Urinary bladder (tissue), 4 donors: ENCODE measurements at places on chromosomes 5 and 9. TPM values are rescaled to one million over a fixed set of nuclear protein-coding genes. Genes with fewer than 3 reads are reported as not detected.

- no peak for DNase-seq
These were observed 60.9 kb downstream of the RAI14 start for GRCh38 chr5:34716986-34717385.

GRCh38 chr9:97573482-97574073 lies 59.6 kb downstream of the TSTD2 start:
- DNase-seq, result no peak

GRCh38 chr9:129432297-129433154 lies 188.4 kb downstream of the C9orf50 start:
- no peak for DNase-seq

GRCh38 chr9:12723409-12724028 lies 30.3 kb downstream of the TYRP1 start:
- DNase-seq, result no peak

MSX2 gene
- 11.3 TPM for total RNA-seq

DNA sequence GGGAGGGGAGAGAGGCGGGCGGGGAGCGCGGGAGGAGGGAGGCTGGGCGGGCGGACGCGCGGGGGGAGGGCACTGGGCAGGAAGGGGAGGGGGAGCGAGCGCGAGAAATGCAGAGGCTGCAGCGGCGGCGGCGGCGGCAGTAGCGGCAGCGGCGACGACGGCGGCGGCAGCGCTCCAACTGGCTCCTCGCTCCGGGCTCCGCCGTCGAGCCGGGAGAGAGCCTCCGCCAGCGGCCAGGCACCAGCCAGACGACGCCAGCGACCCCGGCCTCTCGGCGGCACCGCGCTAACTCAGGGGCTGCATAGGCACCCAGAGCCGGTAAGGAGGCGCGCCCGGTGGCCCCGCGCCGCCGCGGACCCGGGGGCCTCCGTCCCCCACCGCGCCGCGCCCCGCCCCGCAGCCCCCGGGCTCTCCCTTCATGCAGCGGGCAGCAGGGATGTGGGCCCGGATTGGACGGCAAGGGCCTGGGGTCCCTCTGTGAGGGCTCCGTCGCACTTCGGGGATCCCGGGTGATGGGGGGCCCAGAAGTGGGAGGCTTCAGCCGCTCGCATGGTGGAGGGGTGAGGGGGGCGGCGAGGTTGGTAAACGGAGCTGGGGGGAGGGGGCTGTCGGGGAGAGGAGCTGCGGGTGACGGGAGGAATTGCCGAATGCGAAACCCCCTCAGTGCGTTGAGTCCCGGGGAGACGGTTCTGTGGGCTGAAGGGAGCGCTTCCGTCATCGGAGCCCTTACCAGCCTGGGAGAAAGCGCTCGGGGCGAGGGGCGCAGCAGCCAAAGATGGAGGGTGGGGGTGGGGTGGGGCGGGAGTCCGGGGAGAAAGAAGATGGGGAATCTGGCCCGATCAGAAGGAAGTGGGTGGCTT lies at the start of gene BASP1:
Gene BASP1 (plus strand): TSS at position 139 of the 860 bp plus-strand sequence. CDS start 57,586 bp downstream, outside the sequence.
- DNase-seq, result no peak

HSD17B3 gene
- not detected for total RNA-seq

SLC1A3 gene
- 18.1 TPM for total RNA-seq

TMOD1 gene
- total RNA-seq, result 9.3 TPM

GRCh38 chr9:134381671-134382516 lies 55.6 kb downstream of the RXRA start:
- no peak for DNase-seq

- no peak for DNase-seq
These were observed 15.5 kb upstream of the LOX start for GRCh38 chr5:122093415-122094180.

- no peak for DNase-seq
These were observed 10.9 kb upstream of the HDHD3 start for GRCh38 chr9:113387560-113388230.

GRCh38 chr5:75601996-75602395 lies 9.3 kb upstream of the ANKDD1B start:
- DNase-seq, result no peak

GRM6 gene
- total RNA-seq, result not detected

- no peak for DNase-seq
These were observed 71.6 kb upstream of the STC2 start for GRCh38 chr5:173399851-173400250.

DNA sequence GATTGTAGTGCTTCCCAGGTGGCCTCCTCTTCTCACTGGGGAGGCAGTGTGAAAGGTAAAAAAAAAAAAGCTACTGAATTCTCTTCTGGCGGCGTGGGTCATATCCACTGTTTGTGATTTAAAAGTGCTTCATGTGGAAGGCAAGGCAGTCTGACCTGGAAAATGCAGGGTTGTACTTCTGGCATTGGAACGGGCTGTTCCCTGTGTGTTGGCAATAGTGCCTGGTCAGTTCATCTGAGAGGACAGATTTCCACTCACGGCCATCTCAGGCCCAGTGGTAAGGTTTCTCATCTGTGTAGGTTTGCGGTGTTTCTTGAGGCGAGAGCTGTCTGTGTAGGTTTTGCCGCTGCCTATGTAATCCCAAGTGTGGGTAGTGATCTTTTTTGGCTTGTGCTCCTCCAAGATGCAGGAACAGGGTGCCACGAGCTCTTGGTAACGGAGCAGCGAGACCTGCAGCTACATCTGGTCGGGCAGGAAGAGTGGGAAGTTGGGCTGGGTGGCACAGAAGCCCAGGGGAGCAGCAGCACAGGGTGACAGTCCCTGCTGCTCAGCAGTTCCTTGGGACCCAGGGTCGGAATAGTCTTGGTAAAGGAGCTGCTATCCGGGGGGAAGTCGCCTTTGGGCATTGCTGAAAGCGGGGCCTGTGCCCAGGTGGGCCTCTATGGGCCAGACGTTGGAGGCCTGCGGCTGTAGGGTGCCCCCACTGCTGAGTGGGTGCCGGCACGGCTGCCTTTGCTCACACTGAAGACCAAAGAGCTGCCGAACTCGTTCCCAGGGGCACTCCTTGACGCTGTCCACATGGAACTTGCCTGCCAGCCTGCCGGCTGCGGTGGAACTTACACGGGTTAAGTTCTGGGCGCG lies 11.2 kb downstream of the RCL1 start:
- no peak for DNase-seq
